CD4-positive, alpha-beta T cell (primary cell): ENCODE measurements at places on chromosomes 5 and 9.

DNA sequence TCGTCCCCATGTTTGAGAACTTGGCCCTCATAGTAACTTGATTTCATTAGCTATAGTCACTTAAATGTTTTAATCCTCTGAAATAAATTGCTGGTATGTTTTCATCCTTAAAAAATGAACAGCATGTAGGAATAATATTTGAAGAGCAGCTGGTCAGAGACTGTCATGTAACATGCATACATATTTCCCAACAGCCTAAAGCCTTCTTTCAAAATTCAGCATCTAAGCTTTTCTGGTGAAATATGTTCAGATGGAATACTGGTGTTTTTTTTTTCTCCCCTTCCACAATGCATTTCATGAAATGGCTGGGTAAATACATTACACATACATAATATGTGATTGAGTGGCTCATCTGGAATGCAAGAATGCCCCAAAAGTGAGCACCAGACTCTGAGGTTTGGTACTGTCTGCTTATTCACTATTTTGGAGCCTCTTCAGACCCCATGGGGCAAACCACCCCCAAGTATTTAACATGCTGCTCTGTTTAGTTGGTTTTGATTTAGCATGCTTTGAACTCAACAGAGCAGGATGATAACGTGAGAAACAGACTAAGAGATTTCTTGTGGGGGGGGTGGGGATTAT lies 94.0 kb downstream of the SMARCA2 start:
- no peak for DNase-seq

GRCh38 chr5:170334626-170335025 lies 37.0 kb upstream of the LCP2 start:
- DNase-seq: no peak

- no peak for DNase-seq
Observed at GRCh38 chr5:177275883-177276282, 27.6 kb downstream of the RAB24 start.

GRCh38 chr9:132283863-132284262 lies 70.9 kb downstream of the SETX start:
- no peak for DNase-seq

DNA sequence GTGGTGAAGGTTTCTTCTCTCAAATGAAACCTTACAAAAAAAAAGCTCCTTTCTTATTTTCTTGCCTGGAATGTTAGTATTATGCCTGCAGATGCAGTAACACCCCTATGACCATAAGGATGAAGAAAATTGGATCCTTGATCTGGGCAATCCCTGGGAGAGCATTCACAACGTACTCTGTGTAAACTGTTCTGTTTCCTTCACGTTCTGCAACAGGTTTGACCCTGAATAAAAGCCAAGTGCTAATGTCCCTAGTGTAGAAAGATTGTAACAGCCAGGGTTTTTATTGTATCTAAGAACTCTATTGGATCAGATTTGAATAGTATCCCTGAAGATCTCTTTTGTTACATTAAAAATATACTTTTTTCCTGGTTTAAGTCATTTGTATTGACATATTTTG lies 1639.6 kb upstream of the ACO1 start:
- DNase-seq: no peak

DNA sequence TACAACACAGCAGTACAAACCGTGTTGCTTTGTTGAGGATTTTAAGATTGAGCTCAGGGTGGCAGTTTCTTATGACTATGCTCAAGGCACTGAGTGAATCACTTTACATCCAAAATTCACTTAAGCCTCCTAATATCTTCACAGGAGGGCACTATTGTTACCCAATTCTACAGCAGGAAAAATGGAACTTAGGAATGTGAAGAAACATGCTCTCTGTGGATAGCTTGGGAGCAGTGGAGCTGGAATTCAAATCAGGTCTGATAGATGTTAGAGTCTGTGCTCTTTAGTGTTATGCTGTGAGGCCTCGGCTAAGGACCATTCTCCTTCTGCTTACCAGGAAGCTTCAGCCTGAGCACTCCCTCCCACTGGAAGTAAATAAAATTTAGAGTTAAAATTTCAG lies 18.7 kb upstream of the HMHB1 start:
- DNase-seq: no peak

GRCh38 chr9:17342696-17343095 lies 207.9 kb downstream of the CNTLN start:
- no peak for DNase-seq

DNA sequence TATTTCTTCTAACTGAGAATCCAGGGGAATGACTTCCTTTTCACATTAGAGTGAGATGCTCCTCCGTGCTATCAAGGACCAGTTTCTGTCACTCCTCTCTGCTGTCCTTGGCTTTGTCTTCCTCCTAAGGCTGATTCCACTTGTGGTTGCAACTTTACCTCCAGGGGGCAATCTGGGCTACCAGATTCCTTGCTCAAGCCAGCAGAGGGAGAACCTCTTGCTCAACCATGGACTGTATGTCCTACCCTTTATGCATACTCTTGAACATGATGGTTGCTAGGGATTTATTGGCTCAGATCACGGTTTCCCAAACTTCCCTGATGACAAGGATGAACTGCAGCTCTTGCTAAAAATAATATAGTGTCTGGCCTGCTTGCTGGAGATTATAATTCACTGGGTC lies 24.0 kb downstream of the NNT start:
- no peak for DNase-seq

- DNase-seq: no peak
Observed at GRCh38 chr9:125177888-125178287, 11.7 kb downstream of the PPP6C start.

DNA sequence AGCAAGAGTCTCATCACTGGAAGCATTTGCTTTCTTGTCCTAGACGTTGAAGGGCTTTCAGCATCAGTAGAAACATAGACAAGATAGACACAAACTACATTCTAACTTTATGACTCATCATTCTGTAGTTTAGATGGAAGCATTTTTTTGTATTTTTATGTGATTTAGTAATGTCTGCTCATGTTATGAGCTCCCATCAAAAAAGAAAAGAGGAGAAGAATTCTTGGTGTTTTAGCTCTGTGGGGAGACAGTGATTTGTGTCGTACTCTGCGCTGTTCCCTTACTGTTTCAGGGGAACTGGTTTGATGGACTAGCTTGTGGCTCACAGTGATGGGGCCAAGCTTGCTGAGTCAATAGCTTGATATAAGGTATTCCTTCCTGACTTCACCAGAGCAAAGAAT lies 159.2 kb upstream of the WWC1 start:
- DNase-seq: no peak

GRCh38 chr9:38008168-38009034 lies 60.6 kb downstream of the SHB start:
- no peak for DNase-seq

- no peak for DNase-seq
Observed at GRCh38 chr5:74660140-74660539, 19.6 kb upstream of the ENC1 start.

GRCh38 chr5:121688781-121689180 lies 162.9 kb upstream of the FTMT start:
- no peak for DNase-seq

- DNase-seq: no peak
Observed at GRCh38 chr5:4335078-4335477, 739.4 kb downstream of the IRX1 start.

- no peak for DNase-seq
Observed at GRCh38 chr9:27408482-27408881, 111.5 kb upstream of the EQTN start.

- no peak for DNase-seq
Observed at GRCh38 chr5:90581956-90582355, 23.4 kb downstream of the ADGRV1 start.

DNA sequence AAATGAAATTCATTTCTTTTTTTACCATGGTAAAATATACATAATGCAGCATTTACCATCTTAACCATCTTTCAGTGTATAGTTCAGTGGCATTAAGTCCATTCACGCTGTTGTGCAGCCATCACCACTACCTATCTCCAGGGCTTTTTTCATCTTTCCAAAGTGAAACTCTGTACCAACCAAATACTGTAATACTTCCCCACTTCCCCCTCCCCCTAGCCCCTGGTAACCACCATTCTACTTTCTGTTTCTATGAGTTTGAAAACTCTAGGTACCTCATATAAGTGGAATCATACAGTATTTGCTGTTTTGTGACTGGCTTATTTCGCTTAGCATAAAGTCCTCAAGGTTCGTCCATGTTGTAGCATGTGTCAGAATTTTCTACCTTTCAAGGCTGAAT lies 23.4 kb downstream of the SPAAR start:
- DNase-seq: no peak

DNA sequence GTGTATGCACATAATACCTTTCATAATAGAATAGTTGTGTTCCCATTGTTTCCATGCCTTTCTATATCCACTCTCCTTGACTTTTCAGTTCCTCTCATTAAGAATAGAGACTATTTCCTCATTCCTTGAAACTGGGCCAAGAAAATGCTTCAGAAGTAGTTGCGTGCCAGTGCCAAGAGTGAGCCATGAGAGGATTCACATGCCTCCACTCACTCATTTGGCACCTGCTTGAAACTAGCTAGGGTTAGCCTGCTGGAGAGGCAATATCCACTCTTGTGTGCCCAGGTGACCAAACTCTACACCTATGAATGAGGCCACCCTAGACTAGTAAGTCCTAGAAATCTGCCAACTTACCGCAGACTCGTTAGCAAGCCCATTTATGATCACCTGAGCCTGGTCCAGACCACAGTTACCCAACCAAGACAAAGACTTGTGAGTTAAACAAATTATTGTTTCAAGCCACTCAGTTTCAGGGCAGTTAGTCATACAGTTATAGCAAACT lies 276.3 kb downstream of the EPB41L4A start:
- no peak for DNase-seq

DNA sequence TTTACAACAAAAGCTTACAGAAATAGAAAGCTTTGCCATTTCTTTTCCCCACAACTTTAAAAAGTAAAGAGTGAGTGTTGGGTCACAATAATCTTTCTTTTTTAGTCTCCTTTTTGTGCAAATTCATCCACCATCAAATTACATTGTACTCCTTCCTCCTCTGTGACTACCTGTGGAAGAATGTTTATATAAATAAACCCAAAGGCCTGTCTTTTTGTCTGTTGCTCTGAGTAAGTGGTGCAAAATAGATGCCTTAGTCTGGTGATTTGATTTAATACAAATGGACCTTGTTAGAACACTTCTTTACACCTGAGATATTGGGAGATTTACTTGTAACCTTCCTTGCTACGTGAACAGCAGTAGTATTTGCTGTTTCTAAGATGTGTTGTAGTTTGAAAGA lies 53.5 kb upstream of the TAF11L2 start:
- DNase-seq: no peak

DNA sequence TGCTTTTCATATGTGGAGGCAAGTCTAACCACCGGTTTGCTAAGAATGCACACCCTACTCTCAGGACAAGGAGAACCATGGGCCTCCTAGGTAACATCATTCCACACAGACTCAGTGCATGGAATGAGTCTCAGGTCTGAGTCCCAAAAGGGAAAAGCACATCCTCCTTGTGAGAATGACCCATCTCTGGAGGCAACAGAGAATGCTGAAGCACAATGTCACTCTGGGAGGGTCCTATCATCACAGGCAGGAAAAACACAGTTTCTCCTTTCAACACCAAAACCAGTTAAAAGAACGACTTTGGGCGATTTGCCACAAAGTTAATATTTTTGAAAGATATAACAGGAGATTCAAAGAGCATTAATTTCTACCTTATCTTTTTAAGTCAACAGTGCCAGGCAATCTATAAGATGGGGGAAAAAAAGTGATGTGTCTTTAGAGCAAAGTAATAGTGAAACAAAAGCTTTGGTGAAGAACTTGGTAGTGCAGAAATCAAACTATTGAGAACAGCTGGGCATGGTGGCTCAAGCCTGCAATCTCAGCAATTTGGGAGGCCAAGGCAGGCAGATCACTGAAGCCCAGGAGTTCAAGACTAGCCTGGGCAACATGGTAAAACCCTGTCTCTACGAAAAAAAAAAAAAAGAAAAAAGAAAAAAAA lies 97.3 kb downstream of the OXCT1 start:
- no peak for DNase-seq

DNA sequence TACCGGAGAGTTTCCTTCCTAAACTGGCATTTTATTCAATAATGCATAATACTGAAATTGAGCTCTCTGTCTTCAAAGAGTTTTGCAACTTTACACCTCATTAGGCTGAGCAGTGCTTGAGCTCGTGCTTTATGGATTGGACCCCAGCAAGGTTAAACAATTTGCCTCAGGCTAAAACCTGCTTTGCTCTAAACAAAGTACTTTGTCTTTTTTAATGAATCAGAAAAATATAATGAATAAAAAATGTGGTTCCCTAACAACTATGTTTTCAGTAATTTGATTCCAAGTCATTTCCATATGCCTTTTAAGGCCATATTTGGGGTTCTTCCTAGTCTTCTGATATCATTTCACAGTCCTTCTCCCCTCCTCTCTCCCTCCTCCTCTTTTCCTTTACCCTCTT lies 20.0 kb downstream of the ZNF366 start:
- no peak for DNase-seq

DNA sequence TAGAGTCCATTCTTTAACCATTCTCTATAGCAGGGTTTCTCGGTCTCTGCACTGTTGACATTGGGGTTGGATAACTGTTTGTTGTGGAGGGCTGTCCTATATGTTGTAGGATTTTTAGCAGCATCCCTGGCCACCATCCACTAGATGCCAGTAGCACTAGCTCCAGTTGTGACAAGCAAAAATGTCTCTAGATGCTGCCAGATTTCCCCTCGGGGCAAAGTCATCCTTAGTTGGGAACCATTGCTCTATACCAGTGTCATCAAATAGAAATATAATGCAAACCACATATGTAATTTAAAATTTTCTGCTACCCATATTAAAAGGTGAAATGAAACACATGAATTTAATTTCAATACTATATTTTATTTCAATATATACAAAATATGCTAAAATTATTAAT lies 2.9 kb downstream of the TTC23L start:
- DNase-seq: no peak

DNA sequence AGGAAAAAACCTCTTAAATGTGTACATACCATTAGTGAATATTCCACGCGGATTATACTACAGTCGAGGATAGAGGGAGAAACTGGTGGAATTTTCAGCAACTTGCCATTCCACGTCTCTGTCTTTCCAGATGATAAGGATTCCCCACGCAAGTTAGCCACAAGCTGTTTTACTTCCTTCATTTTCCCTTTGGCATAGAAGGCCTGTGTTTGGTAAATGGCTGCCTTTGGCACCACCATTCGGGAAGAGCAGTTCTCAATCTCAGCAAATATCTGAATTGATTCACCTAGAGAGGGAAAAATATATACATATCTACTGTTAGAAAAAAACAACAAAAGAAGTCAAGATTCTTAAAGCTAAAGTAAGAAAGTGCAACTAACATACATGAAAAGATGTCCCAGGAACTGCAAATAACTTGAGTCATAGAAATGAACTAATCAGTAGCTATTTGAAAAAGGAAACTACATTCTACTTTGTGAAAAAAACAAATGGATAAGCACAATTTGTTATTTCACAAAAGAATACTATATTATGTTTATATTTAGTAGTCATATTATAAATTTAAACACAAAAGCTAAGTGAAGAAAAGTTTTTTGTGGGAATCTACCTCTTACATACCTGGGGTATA lies 8.1 kb downstream of the ARRDC3 start:
- DNase-seq: no peak
